Mesendoderm (in vitro differentiated cells): ENCODE measurements at places on chromosomes 16 and 17.

DNA sequence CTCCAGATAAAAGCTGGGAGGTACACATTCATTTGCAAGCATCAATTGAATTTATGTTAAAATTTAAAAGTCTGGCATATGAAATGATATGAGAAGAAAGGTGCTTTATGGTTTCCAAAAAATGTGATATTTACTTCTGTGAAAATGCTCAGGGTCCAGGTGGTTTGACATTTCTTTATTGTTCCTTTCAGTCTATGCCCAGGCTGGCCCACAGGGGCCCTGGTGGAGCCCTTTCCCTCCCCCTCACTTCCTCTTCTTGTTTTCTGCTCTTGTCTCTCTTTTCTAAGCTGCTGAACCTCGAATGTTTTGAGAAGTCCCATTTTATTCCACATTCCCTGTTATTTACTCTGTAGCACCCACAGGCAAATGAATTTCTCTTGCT lies 127.8 kb downstream of the HS3ST3B1 start:
- no peaks in the 10 kb centered on the region for H3K27me3 ChIP-seq
- H3K27ac ChIP-seq: no peak overlapping the region
- no peaks in the 10 kb centered on the region for H3K36me3 ChIP-seq
- no peaks in the 10 kb centered on the region for H3K4me1 ChIP-seq
- DNase-seq: no peak
- no peak overlapping the region for H3K4me3 ChIP-seq

- no peak overlapping the region for H3K27ac ChIP-seq
- H3K4me3 ChIP-seq: no peak overlapping the region
- no peak for DNase-seq
- no peaks in the 10 kb centered on the region for H3K36me3 ChIP-seq
These were observed 428.7 kb upstream of the SALL1 start for GRCh38 chr16:51579652-51580360.

DNA sequence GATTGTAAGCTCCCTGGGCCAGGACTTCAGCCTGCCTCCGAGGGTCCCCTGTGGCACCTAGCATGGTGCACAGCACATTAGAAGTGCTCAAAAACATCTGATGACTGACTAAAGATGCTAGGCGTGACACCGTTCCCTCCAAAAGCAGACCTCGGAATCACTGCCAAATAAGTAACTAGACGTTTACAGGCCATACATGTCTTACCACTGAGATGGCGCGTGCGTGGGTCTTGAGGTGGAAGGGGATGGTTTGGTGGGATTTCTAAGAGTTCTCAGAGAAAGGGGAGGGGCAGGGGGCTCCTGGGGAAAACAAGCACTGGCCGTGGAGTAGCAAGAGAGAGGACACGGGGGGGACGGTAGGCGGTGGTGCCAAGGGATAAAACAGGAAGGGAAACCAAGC lies 12.4 kb downstream of the MPO start:
- no peaks in the 10 kb centered on the region for H3K27me3 ChIP-seq
- H3K4me1 ChIP-seq: no peaks in the 10 kb centered on the region
- no peak for DNase-seq
- H3K4me3 ChIP-seq: no peak overlapping the region
- H3K36me3 ChIP-seq: no peaks in the 10 kb centered on the region

- H3K36me3 ChIP-seq: no peaks in the 10 kb centered on the region
- no peaks in the 10 kb centered on the region for H3K4me1 ChIP-seq
- H3K27ac ChIP-seq: no peak overlapping the region
- H3K27me3 ChIP-seq: no peaks in the 10 kb centered on the region
- no peak overlapping the region for H3K4me3 ChIP-seq
These were observed 236.7 kb upstream of the TOX3 start for GRCh38 chr16:52783616-52784015.

DNA sequence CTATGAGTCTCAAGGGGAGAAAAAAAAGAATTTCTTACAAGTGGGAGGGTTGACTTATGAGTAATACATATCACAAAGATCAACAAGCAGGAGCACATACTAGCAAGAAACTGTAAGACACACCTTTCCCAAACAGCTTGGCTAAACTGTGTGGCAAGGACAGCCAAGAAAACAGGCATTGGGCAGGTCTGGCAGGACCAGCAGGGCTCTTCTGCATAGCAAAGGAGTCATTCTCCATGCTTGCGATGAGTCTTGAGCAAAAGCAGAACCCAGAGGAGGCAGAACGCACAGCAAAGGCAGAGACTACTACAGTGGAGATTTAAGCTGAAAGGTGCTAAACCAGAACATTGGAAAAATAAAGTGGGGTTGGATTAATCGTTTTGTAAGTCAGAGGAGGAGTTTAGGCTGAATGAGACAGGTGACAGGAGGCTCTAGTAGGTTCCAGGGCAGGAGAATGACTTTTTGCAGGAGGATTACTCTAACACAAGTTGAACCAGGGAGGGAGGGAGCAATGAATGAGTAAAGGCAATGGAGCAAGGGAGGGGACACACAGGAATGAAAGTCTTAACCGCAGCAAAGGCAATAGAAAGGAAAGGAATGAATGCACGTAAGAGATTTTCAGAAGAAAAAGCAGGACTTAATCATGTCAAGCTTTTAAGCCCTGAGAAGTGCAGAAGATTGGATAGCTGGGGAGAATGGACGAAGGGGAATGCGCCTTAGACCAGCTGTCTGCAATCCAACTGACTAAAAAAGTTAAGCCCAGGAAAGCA lies 2.7 kb downstream of the N4BP1 start:
- no peak for DNase-seq
- no peaks in the 10 kb centered on the region for H3K27me3 ChIP-seq
- H3K4me3 ChIP-seq: no peak overlapping the region
- H3K27ac ChIP-seq: no peak overlapping the region
- H3K36me3 ChIP-seq: no peaks in the 10 kb centered on the region

GRCh38 chr17:29589524-29590410 lies at the start of gene GIT1:
Gene GIT1, minus strand, starts transcription at chr17:29589648. Its CDS starts 270 bp downstream, at chr17:29589378.
- no peaks in the 10 kb centered on the region for H3K27me3 ChIP-seq
- H3K4me1 ChIP-seq: peaks cover 7% of the 10 kb centered on the region
- no peaks in the 10 kb centered on the region for H3K36me3 ChIP-seq

- no peak for DNase-seq
- H3K4me3 ChIP-seq: no peak overlapping the region
- H3K27me3 ChIP-seq: no peaks in the 10 kb centered on the region
- no peak overlapping the region for H3K27ac ChIP-seq
- no peaks in the 10 kb centered on the region for H3K36me3 ChIP-seq
- no peaks in the 10 kb centered on the region for H3K4me1 ChIP-seq
These were observed 350.6 kb downstream of the CDH11 start for GRCh38 chr16:64771273-64771672.

DNA sequence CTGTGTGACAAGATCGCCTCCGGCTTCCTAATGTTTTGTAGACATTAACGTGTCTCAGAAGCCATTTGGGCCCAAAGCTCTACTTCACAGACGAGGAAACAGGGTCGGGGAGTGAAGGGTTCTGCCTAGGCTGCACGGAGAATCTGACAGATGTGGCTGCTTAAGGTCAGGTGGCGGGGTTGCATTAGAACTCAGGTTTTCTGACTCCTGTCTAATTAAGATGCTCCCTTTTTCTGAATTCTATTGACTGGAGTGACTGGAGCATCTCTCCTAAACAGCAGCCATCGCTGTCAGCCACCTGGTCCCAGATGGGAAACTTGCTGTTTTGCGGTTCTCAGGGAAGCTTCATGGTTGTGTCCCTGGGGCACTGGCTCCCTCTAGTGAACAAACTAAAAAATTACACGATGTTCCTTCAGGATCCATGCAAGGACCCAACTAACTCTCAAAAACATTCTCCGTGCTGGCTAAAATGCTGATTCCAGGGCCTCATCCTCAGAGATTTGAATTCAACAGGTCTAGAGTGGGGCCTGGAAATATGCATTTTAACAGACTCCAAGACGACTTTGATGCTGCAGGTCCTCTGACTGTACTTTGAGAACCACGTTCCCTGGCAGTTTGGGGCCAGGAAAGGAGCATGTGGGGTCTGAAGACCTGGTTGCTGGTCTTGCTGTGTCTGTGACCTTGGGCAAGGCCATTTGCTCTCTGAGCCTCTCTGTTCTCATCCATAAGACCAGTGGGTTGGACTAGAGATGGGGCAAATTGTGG lies 117.4 kb downstream of the IRF8 start:
- no peaks in the 10 kb centered on the region for H3K36me3 ChIP-seq
- DNase-seq: peak; percentile 76

GRCh38 chr16:2415085-2415484 lies 14.2 kb upstream of the CCNF start:
- H3K4me3 ChIP-seq: no peak overlapping the region
- no peaks in the 10 kb centered on the region for H3K4me1 ChIP-seq
- H3K27ac ChIP-seq: no peak overlapping the region
- no peaks in the 10 kb centered on the region for H3K36me3 ChIP-seq
- no peaks in the 10 kb centered on the region for H3K27me3 ChIP-seq

DNA sequence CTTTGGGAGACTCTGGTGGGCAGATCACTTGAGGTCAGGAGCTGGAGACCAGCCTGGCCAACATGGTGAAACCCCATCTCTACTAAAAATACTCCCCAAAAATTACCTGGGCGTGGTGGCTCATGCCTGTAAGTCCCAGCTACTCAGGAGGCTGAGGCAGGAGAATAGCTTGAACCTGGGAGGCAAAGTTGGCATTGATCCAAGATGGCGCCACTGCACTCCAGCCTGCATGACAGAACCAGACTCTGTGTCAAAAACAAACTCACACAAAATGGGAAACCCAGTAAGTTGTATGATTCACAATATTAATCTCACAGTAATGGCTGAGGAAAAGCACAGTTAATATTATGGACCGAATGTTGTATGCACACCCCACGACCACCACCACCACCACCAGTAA lies 24.3 kb downstream of the WSB1 start:
- H3K27me3 ChIP-seq: no peaks in the 10 kb centered on the region
- no peak overlapping the region for H3K27ac ChIP-seq
- no peak overlapping the region for H3K4me3 ChIP-seq
- H3K4me1 ChIP-seq: no peaks in the 10 kb centered on the region

GRCh38 chr16:72532906-72533410 lies 361.0 kb upstream of the PMFBP1 start:
- no peaks in the 10 kb centered on the region for H3K36me3 ChIP-seq
- H3K4me1 ChIP-seq: no peaks in the 10 kb centered on the region
- peak; percentile 36 for DNase-seq
- H3K4me3 ChIP-seq: no peak overlapping the region
- no peaks in the 10 kb centered on the region for H3K27me3 ChIP-seq

- no peak overlapping the region for H3K27ac ChIP-seq
- H3K4me1 ChIP-seq: no peaks in the 10 kb centered on the region
- DNase-seq: no peak
- H3K27me3 ChIP-seq: no peaks in the 10 kb centered on the region
- H3K4me3 ChIP-seq: no peak overlapping the region
- H3K36me3 ChIP-seq: no peaks in the 10 kb centered on the region
These were observed 429.0 kb downstream of the HS3ST4 start for GRCh38 chr16:26120729-26121128.

DNA sequence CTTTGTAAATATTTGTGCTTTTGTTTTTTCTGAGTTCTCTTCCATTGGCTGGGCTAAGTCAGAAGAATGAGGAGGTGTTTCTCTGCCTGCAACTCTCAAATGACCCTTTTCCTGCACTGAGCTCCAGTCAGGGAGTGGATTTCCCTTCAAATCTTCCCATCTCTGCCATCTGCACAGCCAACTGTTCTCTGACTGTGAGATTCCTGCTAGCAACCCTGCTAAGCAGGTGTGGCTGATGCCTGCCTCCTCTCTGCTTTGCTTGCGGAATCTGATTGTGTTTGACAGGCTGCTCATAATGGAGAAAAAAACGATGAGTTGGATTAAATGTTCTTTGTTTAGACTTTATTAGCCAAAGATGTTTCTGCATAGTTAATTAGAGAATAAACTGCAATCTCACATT lies 519.8 kb downstream of the TMEM114 start:
- no peak overlapping the region for H3K4me3 ChIP-seq
- no peak overlapping the region for H3K27ac ChIP-seq
- no peaks in the 10 kb centered on the region for H3K27me3 ChIP-seq
- DNase-seq: no peak

DNA sequence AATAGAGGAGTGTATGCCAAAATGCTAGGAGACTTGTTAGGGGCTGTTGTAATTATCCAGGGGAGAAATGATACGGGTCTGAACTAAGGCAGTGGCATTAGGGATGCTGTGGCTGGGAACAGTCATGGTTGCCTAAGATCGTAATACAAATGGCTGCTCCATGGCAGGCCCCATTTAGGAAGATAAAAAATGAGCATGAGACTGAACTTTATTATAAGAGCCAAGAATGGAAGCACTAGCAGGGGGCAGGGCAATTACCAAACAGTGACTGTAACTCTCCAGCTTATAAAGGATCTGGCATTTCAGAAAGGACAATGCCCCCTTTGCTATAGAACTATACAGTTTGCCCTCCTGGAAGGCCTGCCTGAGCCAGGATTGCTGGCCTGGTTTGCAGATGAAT lies 503.3 kb upstream of the CDH5 start:
- no peak overlapping the region for H3K4me3 ChIP-seq
- no peak for DNase-seq
- peaks cover 7% of the 10 kb centered on the region for H3K4me1 ChIP-seq
- no peaks in the 10 kb centered on the region for H3K36me3 ChIP-seq
- no peaks in the 10 kb centered on the region for H3K27me3 ChIP-seq
- H3K27ac ChIP-seq: no peak overlapping the region

DNA sequence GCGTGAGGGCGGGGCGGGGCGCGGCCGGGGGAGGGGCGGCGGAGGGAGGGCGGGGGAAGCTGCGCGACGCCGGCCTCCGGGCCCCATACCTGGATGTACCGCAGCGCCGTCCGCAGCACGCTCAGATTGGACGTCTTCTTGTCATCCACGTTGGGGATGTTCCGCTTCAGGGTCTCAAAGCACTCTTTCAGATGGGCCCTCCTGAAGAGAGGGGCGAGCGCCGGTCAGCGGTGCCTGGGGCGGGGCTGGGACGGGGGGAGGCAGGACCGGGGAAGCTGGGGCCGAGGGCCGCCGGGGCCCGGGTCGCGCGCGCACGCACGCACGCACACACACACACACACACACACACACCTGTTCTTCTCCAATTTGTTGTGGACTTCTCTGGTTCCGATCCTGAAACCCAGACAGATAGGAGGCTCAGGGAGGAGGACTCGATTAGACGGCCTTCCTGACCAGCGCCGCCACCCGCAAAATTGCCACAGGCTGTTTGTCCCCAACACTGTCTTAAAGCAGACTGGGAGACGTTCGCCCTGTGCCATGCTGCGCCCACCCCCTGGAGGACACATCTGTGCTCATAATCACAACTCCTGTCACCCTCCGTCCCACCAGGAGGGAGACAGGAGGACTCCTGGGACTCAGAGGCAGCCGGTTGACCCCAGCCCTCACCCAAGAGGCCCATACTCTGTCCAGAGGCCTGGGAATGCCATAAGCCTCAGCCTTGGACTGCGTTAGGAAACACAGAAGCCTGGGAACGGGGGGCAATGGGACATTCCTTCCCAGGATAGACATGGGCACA lies 6.7 kb downstream of the MNT start:
- no peak overlapping the region for H3K27ac ChIP-seq
- no peak overlapping the region for H3K4me3 ChIP-seq
- H3K36me3 ChIP-seq: no peaks in the 10 kb centered on the region
- H3K27me3 ChIP-seq: no peaks in the 10 kb centered on the region
- peak; percentile 30 for DNase-seq
